ENCODE measurements at places on chromosomes 4 and X. TPM values are rescaled to one million over a fixed set of nuclear protein-coding genes. Genes with fewer than 3 reads are reported as not detected.

GRCh38 chr4:66558651-66559050 is 888.4 kb upstream of the EPHA5 start:
- no peaks in the 10 kb centered on the region for H3K4me1 ChIP-seq
- H3K27me3 ChIP-seq, result no peaks in the 10 kb centered on the region

DNA sequence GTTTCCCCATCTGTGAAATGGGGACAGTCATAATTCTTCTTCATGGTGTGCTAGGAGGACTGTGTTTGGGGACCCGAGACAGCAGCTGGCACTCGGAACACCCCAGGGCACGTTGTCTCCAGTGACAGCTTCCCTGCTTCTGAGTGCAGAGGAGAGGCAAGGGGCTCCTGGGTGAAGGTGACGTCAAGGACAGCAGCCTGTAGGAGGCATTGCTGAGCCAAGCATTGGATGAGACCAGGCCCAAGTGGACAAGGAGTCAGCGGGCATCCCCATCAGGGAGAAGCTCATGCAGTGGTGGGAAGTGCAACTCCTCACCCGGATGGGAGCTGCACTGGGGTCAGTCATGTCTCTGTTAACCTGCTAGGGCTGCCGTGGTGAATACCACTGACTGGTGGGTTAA is 46.1 kb downstream of the EVC start:
- no peaks in the 10 kb centered on the region for H3K4me1 ChIP-seq
- no peaks in the 10 kb centered on the region for H3K36me3 ChIP-seq
- no peaks in the 10 kb centered on the region for H3K27me3 ChIP-seq
- H3K27ac ChIP-seq, result no peak overlapping the region
- H3K4me3 ChIP-seq, result no peak overlapping the region
- DNase-seq, result no peak

GRCh38 chrX:129750971-129751370 is 12.2 kb downstream of the XPNPEP2 start:
- H3K4me3 ChIP-seq, result no peak overlapping the region
- DNase-seq, result no peak
- peaks cover 34% of the 10 kb centered on the region for H3K27me3 ChIP-seq
- H3K27ac ChIP-seq, result no peak overlapping the region

GRCh38 chr4:73664470-73664869 is 44.2 kb upstream of the RASSF6 start:
- no peak for DNase-seq
- peak overlapping the region; percentile 67 for H3K27ac ChIP-seq
- H3K4me3 ChIP-seq, result no peak overlapping the region
- H3K4me1 ChIP-seq, result peaks cover 48% of the 10 kb centered on the region

DNA sequence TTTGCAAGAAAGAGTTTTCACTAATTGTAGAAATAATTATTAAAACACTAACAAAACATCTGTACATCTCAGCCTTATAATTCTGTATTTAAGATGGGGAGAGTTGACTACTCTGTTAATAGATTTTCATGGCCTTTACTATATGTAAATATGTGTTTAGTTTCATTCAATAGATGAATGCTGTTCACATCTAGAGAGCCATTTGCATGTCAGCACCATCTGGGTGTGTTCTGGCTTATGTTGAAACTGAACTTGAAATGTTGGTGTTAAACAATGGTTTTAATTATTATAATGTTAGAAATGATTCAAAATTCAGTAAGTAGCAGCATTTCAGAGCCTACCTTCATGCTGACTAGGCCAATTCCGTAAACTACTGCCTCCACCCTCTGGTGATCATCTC is 102.5 kb upstream of the ADAD1 start:
- H3K27ac ChIP-seq, result no peak overlapping the region
- H3K4me1 ChIP-seq, result no peaks in the 10 kb centered on the region
- no peak overlapping the region for H3K4me3 ChIP-seq
- H3K36me3 ChIP-seq, result peaks cover 4% of the 10 kb centered on the region
- no peaks in the 10 kb centered on the region for H3K27me3 ChIP-seq

- no peaks in the 10 kb centered on the region for H3K4me1 ChIP-seq
- H3K27me3 ChIP-seq, result no peaks in the 10 kb centered on the region
- no peak overlapping the region for H3K4me3 ChIP-seq
- DNase-seq, result no peak
- H3K27ac ChIP-seq, result no peak overlapping the region
These were observed 243.6 kb upstream of the CTSO start for GRCh38 chr4:156197216-156197615.

GRCh38 chr4:187632260-187632995 is 363.1 kb upstream of the ZFP42 start:
- no peak for DNase-seq
- no peaks in the 10 kb centered on the region for H3K36me3 ChIP-seq
- no peak overlapping the region for H3K27ac ChIP-seq
- no peak overlapping the region for H3K4me3 ChIP-seq
- H3K4me1 ChIP-seq, result no peaks in the 10 kb centered on the region

DNA sequence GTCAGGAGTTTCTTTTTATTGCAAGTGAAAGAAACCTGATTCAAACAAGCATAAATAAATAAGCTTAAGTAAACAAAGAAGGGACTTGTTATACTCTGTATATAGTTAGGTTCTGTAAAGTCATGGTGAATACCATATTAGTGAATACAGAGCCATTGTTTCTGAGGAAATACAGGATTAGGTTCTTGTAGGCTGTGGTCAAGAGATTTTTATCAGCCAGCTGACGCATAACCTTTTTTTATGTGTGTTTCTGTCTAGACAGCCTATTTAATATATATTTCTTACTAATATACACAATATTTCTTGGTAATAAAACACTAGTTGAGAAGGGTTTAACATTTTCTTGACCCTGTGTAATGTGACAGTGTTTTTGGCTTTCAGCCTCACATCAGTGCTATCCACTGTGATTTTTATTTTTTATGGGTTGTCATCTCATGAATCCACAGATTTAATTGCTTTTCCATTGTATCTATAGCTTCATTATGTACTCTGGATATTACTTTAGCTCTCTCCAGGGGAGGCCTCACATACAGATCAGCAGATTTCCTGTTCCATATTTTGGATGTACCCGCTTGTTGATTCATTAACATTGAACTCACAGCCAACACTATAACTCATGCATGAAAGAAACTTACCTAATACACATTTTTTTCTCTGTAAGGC is 8.0 kb downstream of the HERC3 start:
- H3K4me3 ChIP-seq, result no peak overlapping the region
- H3K27me3 ChIP-seq, result no peaks in the 10 kb centered on the region
- no peak overlapping the region for H3K27ac ChIP-seq
- no peak for DNase-seq
- H3K4me1 ChIP-seq, result no peaks in the 10 kb centered on the region

DNA sequence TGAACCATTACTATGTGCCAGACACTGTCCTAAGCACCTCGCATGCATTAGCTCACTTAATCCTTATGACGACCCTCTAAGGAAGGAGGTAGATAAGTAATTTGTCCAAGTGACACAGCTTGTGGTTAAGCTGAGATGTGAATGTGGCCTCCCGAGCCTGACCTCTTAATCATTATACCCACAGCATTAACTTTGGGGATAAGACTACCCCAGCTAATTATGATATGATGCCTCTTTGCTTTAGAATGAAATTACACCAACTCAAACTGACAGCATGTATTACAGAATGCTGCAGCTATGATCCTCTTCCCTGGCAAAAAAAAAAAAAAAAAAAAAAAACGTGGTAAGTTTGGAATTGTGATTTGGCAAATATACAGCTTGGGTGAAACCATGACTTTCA is 53.5 kb downstream of the APBB2 start:
- H3K4me3 ChIP-seq, result no peak overlapping the region
- no peaks in the 10 kb centered on the region for H3K27me3 ChIP-seq
- H3K27ac ChIP-seq, result no peak overlapping the region
- no peaks in the 10 kb centered on the region for H3K36me3 ChIP-seq
- no peaks in the 10 kb centered on the region for H3K4me1 ChIP-seq
- no peak for DNase-seq

DNA sequence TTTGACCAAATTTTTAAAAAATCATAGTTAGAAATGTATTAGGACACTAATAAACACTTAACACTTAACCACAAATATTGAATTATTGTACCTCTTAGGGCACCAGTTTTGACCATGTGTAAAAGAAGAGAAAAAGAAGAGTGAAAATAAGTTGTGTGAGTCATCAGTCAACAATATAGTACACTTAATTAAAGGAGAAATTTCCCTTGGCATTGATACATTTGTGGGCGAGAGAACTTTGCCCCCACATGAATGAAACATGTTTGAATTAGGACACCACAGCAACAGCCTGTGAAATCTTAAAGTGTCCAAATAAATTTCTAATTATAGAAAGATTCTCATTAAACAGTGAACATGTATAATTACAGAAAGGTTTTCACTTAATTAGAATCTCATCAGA is 1292.8 kb upstream of the TENM3 start:
- H3K4me1 ChIP-seq, result no peaks in the 10 kb centered on the region
- DNase-seq, result no peak
- no peak overlapping the region for H3K4me3 ChIP-seq
- no peaks in the 10 kb centered on the region for H3K36me3 ChIP-seq

DNA sequence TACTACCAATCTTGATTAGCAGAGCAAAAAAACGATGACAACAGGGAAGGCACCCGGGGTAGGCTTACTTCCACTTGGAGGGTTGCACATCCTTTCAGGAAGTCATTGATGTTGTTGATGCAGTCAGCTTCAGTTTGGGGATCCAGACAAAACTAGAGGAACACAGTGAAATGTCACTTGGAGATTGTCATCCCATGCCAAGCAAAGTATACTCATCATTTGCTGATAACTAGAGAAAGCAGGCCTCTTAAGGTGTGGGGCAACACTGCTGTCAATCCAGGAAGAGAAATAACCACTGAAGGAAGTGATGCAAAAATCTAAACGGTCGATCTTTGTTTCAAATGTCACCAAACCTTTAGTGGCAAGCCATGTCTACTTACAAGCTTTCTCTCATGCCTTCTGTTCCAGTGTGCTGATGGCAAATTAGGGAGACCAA is 1.4 kb downstream of the ARHGEF6 start:
- H3K36me3 ChIP-seq, result no peaks in the 10 kb centered on the region
- H3K4me1 ChIP-seq, result no peaks in the 10 kb centered on the region
- peaks cover 21% of the 10 kb centered on the region for H3K27me3 ChIP-seq
- H3K27ac ChIP-seq, result no peak overlapping the region
- no peak overlapping the region for H3K4me3 ChIP-seq

DNA sequence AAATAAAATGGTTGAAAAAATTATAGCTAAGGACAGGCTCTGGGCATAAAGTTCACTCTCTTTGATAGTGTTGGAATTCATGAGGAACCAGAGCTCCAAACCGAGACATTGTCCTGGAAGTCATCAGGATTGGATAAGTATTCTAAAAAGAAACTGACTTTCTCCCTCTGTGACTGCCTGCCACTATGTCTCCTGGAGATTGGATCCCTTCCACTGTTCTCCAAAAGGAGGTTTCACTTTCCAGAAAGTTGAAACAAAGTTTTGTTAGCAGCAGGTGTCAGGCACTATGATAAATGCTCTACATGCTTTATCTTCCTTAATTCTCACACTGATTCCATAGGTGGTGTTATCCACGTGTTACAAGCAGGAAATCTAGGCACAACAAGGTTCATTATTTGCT is 16.8 kb downstream of the BANK1 start:
- DNase-seq, result no peak
- H3K4me3 ChIP-seq, result no peak overlapping the region
- no peaks in the 10 kb centered on the region for H3K4me1 ChIP-seq
- H3K27ac ChIP-seq, result no peak overlapping the region

DNA sequence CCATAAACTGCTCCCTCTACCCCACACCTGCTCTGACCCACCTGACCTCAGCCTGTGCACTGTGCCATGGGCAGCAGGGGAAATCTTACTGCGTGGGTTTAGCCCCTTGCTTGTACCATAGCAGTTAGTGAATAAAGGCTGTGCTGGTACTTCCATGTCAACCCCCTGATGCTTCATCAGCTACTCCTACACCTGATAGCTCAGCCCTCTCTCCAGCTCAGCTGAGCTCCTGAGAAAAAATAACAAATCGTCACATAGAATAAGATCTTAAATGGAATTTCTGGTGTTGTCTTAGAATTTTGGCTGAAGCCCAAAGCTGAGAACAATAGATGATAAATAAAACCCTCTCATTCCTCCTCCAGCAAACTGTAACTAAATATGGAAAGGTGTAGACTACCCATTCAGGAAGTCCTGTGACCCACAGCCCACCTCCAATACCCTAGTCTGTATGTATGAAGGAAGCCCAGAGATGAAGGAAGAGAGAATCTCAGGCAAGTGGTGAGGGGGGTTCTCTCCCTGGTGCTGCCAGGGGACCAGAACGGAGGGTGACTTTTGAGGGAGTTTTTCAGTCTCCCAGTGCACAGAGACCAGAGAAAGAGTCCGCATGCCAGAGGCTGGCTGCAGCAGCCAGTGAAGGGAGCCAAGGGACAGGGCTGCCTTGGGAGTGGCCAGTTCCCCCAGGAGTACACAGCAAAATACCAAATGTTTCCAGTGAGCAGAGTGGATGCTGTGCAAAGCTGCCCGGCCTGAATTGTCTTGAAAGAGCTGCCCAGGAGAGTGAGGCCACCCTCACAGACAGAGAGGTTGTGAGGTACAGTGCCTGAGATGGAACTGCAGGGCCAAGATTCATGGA is 227.3 kb downstream of the QDPR start:
- no peaks in the 10 kb centered on the region for H3K36me3 ChIP-seq
- DNase-seq, result no peak
- H3K27ac ChIP-seq, result no peak overlapping the region
- H3K27me3 ChIP-seq, result peaks cover 13% of the 10 kb centered on the region
- no peak overlapping the region for H3K4me3 ChIP-seq

GRCh38 chrX:14698790-14699189 is 169.5 kb downstream of the GLRA2 start:
- H3K27ac ChIP-seq, result no peak overlapping the region
- no peak for DNase-seq
- H3K4me1 ChIP-seq, result peaks cover 4% of the 10 kb centered on the region
- no peak overlapping the region for H3K4me3 ChIP-seq

- no peaks in the 10 kb centered on the region for H3K36me3 ChIP-seq
- no peak overlapping the region for H3K27ac ChIP-seq
- no peak for DNase-seq
- no peaks in the 10 kb centered on the region for H3K27me3 ChIP-seq
These were observed 58.6 kb upstream of the MSX1 start for GRCh38 chr4:4800646-4801408.

DNA sequence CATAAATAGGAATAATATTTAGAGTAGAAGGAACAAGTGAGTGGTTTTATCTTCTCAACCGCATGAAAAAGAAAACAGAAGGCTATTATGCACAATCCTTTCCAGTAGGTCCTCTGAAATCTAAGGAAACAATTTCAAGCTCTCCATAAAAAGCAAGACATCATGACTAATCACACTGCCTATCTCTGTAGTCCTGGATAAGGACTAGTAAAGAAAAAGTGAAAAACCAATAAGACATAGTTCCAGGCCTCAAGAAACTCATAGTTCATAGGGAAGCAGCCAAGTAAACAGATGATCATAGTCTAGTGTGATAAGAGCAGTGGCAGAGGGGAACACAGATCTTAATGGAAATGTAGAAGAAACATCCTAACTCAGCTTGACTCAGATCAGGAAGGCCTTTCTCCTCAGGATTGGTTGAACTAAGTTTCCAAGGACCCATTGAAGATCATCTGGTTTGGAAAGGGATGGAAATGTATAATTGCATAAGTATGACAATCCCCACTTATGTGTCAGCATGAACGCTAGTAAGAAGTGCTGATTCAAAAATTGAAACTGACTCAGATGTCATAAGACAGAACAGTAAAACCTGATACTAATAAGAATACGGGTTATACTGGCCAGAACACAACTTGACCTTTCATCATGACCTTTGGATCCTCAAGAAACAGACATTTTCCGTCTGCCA is 155.3 kb downstream of the GRIA3 start:
- H3K27me3 ChIP-seq, result no peaks in the 10 kb centered on the region
- H3K27ac ChIP-seq, result no peak overlapping the region
- DNase-seq, result no peak

The SPATA18 gene
- total RNA-seq, result not detected

The MAGEA11 gene
- not detected for total RNA-seq

The ZIC3 gene
- total RNA-seq, result not detected

The GYPB gene
- not detected for total RNA-seq

The IL1RAPL2 gene
- not detected for total RNA-seq

The FGFR3 gene
- 34.3 TPM for total RNA-seq

The S100P gene
- 365 TPM for total RNA-seq

Measured in Calu3 (cell line).